ENCODE measurements at places on chromosomes 3 and 15.
A peak's percentile ranks its signal among the peaks of the same experiment; 100 is the strongest.

DNA sequence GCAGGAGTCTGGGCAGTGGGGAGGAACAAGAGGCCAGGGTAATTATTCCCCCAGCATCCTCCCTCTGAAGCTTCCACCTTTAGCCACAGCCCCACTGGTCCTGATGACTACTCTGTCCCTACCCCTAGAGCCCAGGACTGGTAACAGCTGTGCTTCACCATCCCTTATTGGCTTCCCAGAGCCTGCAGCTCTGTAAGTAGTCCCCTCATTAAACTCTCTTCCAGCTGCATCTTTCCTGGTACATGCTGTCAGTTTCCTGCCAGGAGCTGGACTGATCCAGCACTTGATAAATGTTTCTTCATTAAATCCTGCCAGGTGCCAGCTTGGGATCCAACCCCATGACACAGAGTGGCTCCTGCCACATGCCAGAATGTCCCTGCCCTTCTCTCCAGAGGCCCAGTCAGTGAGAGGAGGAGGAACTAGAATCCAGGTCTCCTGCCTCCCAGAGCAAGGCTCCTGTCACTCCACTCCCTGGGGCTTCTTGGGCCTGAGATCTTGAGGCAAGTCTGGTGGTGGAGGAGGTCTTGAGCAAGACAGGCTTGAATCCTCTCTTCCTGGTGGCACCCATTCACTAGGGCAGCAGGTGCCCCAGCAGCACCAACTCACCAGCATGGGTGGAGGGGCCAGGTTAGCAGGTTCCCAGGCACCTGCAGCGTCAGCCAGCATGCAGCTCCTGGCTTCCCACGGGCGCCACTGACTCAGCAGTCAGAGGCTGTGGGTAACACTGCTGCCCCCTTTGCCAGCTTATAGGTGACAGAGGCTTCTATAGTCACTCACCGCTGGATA, 27.6 kb downstream of the FBXW12 start:
- no peak for DNase-seq

GRCh38 chr3:49794926-49795905, 4.5 kb downstream of the CDHR4 start:
- DNase-seq = no peak

- no peak for DNase-seq
These were observed 428.2 kb upstream of the IL12A start for GRCh38 chr3:159560214-159560979.

DNA sequence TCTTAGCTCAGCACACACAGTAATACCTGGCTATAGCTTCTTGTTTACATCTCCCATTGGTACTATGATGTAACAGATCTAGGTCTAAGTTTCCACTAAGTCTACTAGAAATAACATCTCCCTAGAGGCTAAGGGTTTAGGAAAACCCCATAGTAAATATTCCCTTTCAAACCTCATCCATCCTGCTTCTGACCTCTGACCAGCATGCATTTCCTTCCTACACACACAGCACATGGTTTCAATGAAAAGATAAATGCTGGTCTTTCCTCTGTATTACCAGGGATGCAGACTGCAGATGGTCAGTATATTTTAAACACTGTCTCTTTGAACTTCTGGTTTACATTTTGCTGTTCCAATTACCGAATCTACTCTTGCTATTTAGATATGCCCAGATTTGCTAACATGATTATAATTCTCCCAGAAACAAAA, 96.6 kb downstream of the EFL1 start:
- no peak for DNase-seq

- DNase-seq = no peak
These were observed 190.7 kb downstream of the LSAMP start for GRCh38 chr3:116254541-116254940.

DNA sequence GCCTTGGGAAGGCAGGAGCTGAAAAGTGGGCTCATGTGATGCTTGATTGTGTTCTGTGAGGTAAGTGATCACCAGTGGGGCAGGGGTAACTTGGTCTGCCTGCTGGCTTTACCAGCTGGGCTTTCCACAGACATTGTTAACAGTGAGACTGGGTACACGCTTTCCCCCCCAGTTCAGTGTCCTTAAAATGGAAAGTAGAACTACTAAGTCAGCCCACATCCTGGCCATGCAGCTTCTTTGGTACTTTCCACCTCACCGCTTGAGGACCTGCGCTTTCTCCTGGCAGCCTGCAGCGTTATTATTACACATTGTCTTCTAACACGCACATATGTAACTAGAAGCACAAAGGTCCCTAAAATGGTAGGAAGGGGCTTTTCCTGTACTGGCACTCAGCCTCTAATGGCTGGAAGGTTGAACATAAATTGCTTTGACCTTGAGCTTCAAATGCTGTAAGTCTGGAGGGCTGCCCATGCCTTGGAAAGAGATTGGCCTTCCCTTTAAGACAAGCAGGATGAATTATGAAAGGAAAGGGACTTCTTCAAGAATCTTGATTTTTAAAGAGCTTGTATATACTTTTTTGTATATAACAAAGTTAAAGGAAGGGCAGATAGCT, 216.1 kb upstream of the ROPN1 start:
- no peak for DNase-seq

- no peak for DNase-seq
These were observed 258.7 kb downstream of the SLCO3A1 start for GRCh38 chr15:92112180-92112579.

- DNase-seq = peak; percentile 76
These were observed 48.0 kb upstream of the TSPAN3 start for GRCh38 chr15:77118882-77119321.

GRCh38 chr15:95085056-95085455, 853.7 kb downstream of the MCTP2 start:
- no peak for DNase-seq

GRCh38 chr3:184078851-184079250, 18.0 kb upstream of the HTR3E start:
- no peak for DNase-seq

GRCh38 chr3:52299879-52300611, 12.4 kb downstream of the GLYCTK start:
- no peak for DNase-seq

- DNase-seq = no peak
These were observed 21.6 kb downstream of the ESYT3 start for GRCh38 chr3:138455801-138456716.

- DNase-seq = no peak
These were observed 43.4 kb upstream of the PRTG start for GRCh38 chr15:55786341-55786740.

DNA sequence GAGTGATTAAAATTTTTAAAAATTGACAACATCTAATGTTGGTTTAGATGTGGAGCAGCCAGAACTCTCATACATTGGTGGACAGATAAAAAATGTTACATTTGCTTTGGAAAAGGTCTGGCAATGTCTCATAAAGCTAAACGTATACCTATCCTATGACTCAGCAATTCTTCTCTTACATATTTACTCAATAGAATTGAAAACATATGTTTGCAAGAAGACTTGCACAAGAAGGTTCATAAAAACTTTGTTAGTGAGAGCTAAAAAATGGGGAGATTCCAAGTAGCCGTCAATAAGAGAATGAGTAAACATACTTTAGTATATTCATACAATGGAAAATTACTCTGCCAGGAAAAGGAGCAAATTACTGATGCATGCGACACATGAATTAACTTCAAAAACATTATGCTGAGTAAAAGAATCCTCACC, 30.0 kb downstream of the MASP1 start:
- DNase-seq = no peak

GRCh38 chr3:36876181-36876936, 68.5 kb downstream of the TRANK1 start:
- DNase-seq = peak; percentile 71

DNA sequence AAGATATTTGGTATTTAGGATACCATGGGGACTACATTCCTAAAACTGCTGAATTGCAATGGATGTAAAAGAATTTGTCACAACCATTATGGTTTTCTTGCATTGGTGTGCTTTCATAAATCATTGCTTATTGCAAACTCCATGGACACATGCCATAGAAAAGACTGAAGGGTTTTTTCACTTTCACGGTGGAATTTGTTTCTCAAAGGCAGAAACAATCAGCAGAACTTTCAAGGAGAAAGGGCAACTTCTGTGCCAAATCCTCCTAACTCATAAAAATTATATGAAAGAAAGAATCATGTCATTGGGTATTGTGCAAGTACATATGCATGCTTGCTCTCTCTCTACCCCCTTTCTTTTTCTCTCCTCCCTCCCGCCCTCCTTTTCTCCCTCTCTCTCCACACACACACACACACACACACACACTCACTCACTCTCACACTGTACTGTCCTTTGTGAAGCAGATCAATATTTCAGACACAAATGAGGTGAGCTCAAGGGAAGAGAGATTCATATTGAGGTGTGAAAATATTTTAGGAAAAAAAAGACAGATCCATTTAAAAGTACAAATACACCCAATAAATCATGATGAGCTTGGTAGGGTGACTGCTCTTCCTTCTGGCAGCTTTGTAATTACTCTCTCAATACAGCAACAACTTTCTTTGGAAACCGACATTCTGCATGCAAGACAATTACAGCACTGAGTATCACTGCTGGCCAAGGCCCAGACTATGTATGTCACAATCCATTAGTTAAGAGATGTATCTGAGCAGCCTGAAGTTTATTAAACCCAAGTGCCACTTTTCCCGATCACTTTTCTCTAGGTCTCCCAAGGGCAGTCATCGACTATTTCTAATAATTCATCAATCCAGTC, 492.6 kb downstream of the TUSC7 start:
- no peak for DNase-seq

DNA sequence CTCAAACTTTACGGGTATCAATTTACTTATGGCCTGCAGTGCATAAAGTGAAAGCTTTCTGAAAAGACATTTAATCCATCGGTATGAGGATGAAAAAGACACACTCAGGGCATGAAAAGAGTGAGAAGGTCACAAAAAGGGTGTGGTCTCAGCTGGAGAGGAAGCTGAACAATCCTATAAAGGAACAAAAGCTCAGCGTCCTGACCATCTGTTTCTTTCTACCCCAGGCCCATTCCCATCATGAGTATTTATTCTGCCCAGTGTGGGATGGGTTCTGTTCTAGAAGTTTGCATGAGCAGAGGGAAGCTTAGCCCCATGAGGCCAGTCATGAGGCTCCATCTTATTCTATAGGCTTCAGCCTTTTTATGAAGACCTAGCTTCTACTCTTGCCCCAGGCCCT, 144.6 kb downstream of the LPP start:
- DNase-seq = no peak

DNA sequence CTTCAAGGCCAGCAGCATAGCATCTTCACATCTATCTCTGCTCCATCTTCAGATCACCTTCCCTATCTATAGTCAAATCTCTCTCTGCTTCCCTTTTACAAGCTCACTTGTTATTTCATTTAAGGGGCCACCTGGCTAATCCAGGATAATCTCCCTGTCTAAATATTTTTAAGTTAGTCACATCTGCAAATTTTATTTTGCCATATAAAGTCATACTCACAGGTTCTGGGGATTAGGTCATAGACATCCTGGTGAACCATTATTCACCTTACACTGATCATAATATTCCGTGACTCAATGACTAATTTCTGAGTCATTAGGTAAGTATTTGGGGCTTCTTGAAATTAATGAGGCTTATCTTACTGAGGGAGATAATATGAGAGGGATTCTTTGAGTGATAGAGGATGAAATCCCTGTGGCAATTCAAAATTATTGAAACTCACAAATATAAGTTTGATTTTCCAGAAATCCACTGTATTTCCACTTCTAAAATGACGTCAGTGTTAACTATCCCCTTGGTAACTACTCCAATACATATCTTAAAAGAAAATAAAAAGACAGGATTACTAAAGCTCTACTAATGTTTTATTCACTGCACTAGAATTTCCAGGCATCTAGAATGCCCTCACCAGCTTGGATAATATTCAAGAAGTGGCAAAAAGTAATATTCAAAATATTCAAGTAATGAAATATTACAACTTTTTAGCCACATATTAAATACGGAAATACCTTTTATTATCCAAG, 93.7 kb upstream of the RBMS3 start:
- no peak for DNase-seq

DNA sequence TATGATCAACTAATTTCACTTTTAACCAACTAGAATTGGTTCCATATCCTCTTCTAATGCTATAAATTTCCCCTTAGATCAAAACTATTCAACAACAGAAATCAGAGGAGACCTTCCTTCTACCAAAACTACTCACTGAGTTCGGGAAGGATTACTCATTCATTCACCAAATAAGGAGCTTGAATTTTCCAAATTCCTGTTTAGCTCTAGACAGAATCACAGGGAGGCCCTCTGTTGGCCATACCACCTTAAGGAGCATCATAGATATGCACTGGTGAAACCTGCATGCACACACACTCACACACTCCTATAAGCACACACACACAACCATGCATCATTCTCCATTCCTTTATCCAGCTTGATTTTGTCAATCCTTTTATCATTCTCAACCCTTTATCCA, 49.0 kb downstream of the SUCLG2 start:
- DNase-seq = no peak

GRCh38 chr3:191721390-191721861, 260.5 kb downstream of the PYDC2 start:
- no peak for DNase-seq

DNA sequence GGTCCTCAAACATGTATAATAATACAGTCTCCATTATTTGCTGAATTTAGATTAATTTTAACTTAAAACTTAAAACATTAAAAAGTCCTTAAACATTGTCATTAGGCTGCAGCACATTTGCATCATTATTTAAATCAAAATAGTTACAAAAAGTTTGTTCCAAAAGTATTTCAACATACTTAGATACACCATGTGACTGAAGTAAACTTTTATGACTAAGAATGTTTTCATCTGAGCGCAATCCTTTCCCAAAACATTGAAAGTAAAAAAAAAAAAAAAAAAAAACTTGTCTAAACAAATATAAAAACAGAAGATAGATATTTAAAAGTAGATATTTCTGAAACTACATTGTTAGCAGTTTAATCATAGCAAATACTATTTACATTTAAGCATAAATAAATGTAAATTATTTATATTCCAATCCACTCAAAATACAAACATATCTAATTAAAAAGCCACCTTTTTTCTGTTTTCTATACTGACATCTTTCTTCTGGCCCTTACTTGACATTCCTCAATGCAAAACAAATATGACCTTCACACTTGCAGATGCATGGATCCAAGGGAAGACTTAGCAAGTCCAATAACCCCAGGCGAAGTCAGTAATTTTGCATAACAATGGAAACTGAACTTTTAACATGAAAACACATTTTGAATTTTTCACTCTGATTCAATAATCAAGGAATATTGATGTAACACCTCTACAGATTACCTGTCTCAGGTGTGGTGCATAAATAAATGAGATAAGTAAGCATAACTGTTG, 10.3 kb downstream of the FAM227B start:
- DNase-seq = no peak

GRCh38 chr3:73557986-73558726, 66.6 kb downstream of the PDZRN3 start:
- DNase-seq = no peak

- peak; percentile 61 for DNase-seq
These were observed 5.3 kb upstream of the SPESP1 start for GRCh38 chr15:68924866-68925560.

- peak; percentile 60 for DNase-seq
These were observed 99.3 kb downstream of the BDH1 start for GRCh38 chr3:197456261-197457091.
